Non-pigmented ciliary epithelial cell (primary cell): ENCODE measurements at places on chromosomes 12 and 14.

GRCh38 chr14:61365667-61366212 is 44.4 kb downstream of the PRKCH start:
- no peak for DNase-seq

- DNase-seq, result no peak
Observed at GRCh38 chr12:1758887-1759286, 61.5 kb upstream of the LRTM2 start.

DNA sequence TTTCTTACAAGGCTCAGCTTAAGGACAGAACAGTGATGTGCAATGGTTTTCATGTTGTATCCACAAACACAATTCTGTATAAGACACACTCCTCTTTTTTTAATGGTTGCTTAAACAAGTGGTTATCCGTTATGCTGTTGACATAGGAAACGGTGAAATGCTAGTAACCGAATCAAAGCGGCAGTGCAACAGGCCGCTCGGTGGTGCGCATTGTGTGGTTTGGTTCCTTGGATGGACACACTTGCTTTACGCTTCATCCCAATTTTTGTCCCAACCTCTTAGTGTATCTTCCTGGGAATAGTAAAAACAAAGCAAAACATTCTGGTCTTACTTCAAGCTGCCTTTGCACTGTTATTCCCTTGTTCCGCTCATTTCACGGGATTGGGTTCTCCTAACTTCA is 650 bp upstream of the PTGER2 start:
- DNase-seq, result no peak

GRCh38 chr12:132056320-132056719 is 87.8 kb downstream of the DDX51 start:
- no peak for DNase-seq

- DNase-seq, result no peak
Observed at GRCh38 chr12:79001404-79001803, 136.8 kb downstream of the SYT1 start.

- no peak for DNase-seq
Observed at GRCh38 chr12:108517288-108518100, 2.4 kb downstream of the FICD start.
